Stimulated activated CD8-positive, alpha-beta memory T cell treated with anti-CD3 and anti-CD28 coated beads, Interleukin-15, amount 100 ng/mL, for 48 hours (primary cell): ENCODE measurements at places on chromosomes 6 and 20.

GRCh38 chr6:145189836-145190235 lies 545.5 kb downstream of the EPM2A start:
- DNase-seq: no peak

DNA sequence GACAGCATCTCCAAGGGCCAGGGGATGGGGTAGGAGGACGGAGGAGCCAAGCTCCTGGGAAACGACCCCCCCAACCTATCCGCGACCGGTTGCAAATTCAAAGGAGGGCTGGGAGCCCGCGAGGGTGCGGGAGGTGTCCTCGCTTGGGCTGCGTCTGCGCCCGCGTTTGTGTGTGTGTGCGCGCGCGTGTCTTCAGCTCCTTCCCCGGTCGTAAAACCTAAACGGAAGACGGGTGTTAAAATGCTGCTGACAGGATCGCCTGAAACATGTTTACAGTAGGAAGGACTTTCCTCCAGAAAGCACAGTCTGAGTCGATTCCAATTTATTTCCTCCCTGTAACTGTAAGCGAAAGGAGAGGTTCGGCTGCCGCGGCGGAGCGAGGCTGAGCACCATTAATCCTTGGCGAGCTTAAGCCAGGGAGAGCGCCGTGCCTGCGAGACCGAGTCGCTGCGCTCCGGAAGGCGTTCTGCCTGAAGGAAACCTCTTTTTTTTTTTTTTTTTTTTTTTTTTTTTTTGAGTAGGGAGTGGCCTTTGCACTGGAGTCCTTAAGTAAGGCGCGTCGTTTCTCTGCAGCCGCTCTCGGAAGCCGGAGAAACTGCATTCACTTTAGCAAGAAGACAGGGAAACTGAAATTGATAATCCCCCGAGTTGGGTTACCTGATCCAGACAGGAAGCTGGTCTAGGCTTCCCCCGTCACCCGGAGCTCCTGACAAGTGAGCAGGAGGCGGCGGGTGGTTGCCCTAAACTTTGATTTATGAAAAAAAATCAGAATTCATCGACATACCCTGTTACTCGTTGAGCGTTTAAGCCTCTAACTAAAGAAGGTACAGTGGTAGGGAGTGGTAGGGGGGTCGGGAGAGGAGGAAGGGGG lies 4.8 kb upstream of the SOX4 start:
- DNase-seq: no peak

- no peak for DNase-seq
These were observed 72.3 kb downstream of the VEGFA start for GRCh38 chr6:43842231-43842794.

DNA sequence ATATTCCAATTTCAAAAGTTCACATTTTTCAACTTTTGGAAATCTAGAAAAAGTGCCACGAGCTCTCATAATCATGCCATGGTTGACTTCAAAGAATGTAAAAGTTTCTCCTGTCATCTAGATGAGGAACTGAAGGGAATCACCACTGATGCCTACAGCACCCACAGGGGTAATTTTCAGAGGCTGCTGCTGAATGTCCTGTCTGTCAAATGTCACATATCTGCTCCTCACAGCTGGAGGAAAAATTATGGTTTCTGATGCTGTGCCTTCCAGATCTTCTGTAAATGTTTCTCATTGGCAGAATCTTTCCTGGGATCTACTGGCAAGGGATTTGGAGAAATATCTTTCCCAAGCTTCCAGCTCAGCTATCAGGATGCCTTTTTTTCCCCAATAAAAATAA lies 32.5 kb upstream of the TRERF1 start:
- DNase-seq: no peak

DNA sequence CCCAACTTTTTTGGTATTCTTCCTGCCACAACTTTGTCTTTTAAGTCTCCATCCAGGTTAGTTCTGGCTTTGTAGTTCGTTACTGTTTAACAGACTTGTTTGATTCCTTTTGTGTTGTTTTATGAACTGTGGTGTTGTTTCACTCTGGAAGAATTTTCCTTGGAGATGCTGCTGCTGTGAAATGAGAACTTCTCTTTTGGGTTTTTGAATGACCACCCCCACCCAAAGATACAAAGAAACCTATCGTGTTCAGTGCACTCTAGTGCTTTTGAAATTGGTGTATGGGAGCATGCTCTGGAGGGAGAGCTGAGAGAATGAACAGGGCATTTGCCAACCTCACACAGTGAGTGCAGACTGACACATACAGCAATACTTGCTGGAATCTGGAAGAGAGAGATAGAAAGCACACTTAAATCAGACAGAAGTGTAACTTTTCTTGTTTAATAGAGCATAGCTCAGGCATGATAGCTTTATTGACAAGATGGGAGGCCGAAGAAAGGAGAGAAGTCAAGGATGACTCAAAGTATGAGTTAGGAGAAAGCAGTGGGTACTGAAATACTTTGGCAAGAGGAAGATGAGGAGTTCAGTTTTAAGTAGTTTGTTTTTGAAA lies 293.1 kb downstream of the SOX4 start:
- DNase-seq: no peak

DNA sequence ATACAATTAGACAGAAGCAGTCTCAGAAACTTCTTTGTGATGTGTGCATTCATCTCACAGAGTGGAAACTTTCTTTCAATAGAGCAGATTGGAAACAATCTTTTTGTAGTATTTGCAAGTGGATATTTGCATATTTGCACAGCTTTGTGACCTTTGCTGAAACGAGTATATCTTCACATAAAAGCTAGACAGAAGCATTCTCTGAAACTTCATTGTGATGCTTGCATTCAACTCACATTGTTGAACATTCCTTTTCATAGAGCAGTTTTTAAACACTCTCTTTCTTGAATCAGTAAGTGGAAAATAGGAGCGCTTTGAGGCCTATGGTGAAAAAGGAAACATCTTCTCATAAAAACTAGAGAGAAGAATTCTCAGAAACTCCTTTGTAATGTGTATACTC lies 657.9 kb upstream of the ZNF337 start:
- no peak for DNase-seq
